ENCODE measurements at places on chromosomes 4 and X.

DNA sequence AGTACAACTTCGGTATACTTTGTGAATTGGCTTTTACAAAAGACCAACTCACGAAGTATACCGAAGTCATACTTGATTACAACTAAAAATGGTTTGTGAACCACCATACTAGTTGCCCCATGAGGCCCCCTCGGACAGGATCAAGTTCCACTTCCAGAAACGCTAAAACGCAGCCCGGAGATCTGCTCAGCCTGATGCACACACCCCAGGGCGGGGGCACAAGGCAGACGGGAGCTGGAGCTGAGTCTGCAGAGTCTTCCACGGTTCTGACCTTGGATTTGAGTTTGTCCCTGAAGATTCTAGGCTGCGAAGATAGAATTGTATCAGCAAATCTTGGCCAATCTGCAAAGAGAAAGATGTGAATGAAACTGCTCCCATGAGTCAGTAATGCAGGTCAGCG lies 118.1 kb downstream of the SORCS2 start:
- DNase-seq, result no peak

- no peak for DNase-seq
Observed at GRCh38 chrX:127879585-127879984, 172.6 kb downstream of the ACTRT1 start.

GRCh38 chr4:166014411-166014810 lies 141.4 kb downstream of the TLL1 start:
- no peak for DNase-seq

- DNase-seq, result no peak
Observed at GRCh38 chr4:11326021-11326420, 102.7 kb downstream of the HS3ST1 start.

GRCh38 chrX:12770440-12770839 lies 20.8 kb upstream of the PRPS2 start:
- peak; percentile 58 for DNase-seq

- DNase-seq, result no peak
Observed at GRCh38 chrX:133538148-133538547, 122.9 kb upstream of the GPC4 start.

- no peak for DNase-seq
Observed at GRCh38 chrX:96181605-96182004, 503.0 kb upstream of the DIAPH2 start.

DNA sequence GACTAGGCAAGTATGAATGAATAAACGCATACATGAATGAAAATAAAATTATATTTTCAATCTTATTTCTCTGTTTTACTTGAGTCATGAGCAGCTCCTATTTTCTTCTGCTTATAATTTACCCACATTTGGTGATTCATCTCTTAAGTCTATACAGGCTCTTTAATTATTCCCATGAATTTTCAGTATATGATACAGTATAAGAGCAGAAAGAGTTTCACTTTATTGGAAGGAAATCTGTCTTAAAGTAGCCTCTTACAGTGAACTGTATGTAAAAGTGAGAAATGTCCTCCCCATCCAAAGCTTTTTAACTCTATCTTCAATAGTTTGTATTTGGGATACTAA lies 50.8 kb downstream of the TMEM165 start:
- no peak for DNase-seq
